Activated naive CD8-positive, alpha-beta T cell treated with anti-CD3 and anti-CD28 coated beads for 36 hours (primary cell): ENCODE measurements at places on chromosomes 4 and X.

GRCh38 chr4:41763729-41764128 lies 15.2 kb upstream of the PHOX2B start:
- DNase-seq: no peak

DNA sequence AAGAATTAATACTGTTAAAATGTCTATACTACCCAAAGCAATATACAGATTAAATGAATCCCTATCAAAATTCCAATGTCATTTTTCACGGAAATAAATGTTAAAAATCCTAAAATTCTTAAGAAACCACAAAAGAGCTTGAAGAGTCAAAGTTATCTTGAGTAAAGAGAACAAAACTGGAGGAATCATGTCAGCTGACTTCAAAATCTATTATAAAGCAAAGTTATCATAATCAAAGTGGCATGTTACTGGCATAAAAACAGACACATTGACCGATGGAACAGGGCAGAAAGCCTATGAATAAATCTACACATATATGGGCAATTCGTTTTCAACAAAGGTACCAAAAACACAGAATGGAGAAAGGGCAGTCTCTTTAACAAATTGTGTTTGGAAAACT lies 579.0 kb downstream of the INPP4B start:
- DNase-seq: no peak

- no peak for DNase-seq
These were observed 62.2 kb upstream of the TNIP3 start for GRCh38 chr4:121226362-121226761.

GRCh38 chr4:41460641-41461040 lies 77.3 kb upstream of the LIMCH1 start:
- no peak for DNase-seq

DNA sequence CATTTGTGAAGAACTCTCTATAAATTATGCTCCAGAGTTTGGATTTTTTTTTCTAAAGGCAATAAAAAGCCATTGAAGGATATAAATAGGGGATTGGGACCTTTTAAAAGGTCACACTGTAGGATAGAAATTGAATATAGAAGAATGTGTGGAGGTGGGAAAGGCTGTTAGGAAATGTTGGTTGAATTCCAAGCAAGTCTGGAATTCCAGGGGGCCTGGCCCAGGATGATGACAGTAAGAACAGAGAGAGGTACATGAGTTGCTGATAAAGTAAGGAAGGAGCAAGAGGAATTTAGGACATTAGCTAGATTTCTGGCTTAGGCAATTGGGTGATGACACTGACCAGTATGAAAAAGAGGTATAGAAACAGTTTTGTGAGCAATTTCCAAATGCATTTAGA lies 95.4 kb upstream of the USP38 start:
- DNase-seq: no peak

- DNase-seq: no peak
These were observed 2.7 kb upstream of the LRCH2 start for GRCh38 chrX:115236560-115236959.
